ENCODE measurements at places on chromosomes 13 and 19.

- no peak for DNase-seq
- H3K4me3 ChIP-seq, result no peak overlapping the region
- peaks cover 3% of the 10 kb centered on the region for H3K4me1 ChIP-seq
- H3K27ac ChIP-seq, result no peak overlapping the region
These were observed 10.8 kb upstream of the RABAC1 start for GRCh38 chr19:41969772-41970458.

DNA sequence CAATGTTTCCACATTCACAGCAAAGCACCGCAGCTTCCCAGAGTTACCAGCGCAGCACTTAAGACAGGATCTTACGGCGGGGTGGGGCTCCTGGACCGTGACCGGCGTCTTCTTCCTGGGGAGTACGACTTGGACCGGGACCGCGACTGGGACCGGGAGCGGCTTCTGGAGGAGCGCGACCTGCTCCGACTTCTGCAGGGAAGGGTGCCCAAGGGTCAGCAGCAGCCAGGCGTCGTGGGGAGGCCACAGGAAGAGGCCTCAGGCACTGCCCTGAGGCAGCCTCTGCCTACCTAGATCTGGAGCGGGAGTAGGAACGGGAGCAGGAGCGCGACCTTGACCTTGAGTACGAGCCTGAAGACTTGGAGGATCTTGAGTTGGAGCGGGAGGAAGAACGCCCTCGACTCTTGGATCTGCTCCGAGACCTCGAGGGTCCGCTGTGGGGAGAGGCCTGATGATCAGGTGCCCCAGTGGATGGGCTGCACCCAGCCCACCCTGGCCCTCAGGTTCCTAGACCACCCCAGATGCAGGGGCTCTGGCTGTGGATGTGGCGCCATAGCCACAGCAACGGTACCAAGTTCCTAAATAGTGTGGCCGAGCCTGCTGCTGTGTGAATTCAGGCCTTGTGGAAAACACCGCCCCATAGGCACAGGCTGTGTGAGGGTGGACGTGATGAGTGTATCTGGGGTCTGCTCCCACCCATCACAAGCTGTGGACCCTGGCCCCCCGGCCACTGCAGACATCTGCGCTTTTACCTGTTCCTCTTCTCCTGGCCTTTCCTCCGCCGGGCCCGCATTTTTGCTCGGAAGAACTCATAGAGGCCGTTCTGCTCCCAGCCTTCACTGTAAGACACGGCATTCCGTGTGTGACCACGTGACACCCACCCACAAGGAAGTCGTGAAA is 21.9 kb downstream of the CHERP start:
- peaks cover 35% of the 10 kb centered on the region for H3K36me3 ChIP-seq
- H3K4me3 ChIP-seq, result no peak overlapping the region
- H3K27ac ChIP-seq, result no peak overlapping the region
- DNase-seq, result no peak
- no peaks in the 10 kb centered on the region for H3K27me3 ChIP-seq

- H3K27ac ChIP-seq, result peak overlapping the region; percentile 25
- H3K36me3 ChIP-seq, result peaks cover 26% of the 10 kb centered on the region
- H3K4me1 ChIP-seq, result peaks cover 87% of the 10 kb centered on the region
- H3K27me3 ChIP-seq, result no peaks in the 10 kb centered on the region
- H3K4me3 ChIP-seq, result no peak overlapping the region
These were observed 11.7 kb downstream of the RANBP3 start for GRCh38 chr19:5966215-5966614.

DNA sequence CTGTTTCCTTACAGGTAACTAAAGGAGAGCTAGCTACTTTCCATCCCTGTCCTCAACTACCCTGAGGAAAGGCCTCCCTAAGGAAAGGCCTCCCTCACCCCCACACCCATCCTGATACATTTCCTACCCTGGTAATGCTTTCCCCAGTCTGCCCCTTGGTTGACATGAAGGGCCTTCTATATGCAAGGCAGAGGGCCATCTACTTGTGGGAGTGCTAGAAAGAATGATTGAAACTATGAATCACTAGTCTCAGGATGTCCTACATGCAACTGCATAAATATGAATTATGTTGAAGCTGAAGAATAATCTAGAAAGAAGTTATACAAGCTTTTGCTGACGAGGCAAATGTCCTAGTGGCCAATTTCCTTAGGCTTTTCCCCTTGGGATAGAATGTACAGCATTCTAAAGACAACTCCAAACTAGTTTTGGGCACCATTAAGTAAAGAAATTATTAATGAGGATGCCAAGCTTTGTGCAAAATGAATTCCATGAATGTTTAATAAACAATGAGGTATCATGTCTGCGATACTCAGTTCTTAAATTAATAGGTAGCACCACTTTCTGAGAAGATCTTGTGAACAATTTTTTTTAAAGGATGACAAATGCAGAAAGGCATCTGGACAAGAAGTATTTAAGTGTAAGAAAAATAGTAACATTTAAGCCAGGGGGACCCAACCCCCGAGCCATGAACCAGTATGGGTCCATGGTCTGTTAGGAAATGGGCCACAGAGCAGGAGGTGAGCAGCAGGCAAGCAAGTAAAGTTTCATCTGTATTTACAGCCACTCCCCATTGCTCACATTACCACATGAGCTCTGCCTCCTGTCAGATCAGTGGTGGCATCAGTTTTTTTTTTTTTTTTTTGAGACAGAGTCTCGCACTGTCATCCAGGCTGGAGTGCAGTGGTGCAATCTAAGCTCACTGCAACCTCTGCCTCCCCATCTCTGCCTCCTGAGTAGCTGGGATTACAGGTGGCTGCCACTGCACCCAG is 223.0 kb downstream of the LHFPL6 start:
- H3K36me3 ChIP-seq, result no peaks in the 10 kb centered on the region
- no peak overlapping the region for H3K27ac ChIP-seq
- no peak overlapping the region for H3K4me3 ChIP-seq
